ENCODE measurements at places on chromosomes 6 and 20.

GRCh38 chr6:12976366-12976765, 259.8 kb downstream of the PHACTR1 start:
- DNase-seq = no peak

GRCh38 chr20:53723621-53724020, 130.0 kb upstream of the ZNF217 start:
- no peak for DNase-seq

DNA sequence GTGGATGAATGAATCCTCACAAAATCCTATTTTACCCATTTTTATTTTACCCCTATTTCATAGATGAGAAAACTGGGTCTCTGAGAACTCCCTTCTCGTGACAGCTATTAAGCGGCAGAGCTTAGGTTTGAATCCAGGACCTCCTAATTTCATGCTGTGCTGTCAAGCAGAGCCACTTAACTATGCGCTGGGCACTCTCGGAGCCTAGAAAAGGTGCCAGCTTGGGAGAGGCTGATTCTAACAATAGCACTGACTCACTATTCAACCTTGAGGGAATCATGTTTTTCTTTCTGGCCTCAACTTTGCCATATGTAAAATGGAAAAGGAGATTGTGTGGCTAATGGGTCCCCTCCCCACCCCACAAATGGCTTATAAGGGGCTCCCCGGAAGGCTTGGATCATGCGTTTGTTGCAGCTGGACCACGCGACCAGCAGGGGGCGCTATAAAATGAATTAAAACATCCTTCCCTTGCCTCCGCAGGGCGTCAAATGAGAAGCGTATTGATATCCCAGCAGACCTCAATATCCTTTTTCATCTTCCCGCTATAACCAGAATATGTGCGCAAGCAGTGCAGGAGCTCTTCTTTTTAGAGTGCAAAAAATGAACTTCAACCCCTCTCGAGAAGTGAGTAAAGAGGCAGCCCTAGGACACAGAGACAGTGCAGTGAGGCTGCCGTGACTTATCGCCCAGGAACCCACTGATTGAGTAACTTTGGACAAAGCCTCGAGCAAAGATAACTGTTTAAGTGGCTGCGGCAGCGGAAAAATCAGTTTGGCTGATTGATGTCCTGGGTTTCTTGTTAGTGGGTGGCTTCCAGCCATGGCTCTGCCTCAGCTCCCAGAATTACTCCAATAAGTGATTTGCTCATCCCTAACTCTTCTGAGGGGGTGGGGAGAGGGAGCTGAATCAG, 12.8 kb upstream of the PDYN start:
- peak; percentile 61 for DNase-seq

DNA sequence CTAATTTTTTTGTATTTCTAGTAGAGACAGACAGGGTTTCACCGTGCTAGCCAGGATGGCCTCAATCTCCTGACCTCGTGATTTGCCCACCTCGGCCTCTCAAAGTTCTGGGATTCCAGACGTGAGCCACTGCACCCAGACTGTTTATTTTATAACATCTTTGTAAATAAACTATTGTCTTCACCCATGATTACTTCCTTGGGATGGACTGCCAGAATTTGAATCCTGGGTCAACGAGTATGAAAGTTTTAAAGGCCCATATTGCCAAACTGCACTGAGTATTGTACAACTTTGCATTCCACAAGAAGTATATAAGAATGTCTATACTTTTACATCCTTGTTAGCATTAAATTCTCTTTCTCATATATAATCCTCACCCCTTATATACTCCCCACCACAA, 38.6 kb downstream of the ZHX3 start:
- no peak for DNase-seq

GRCh38 chr6:1679031-1679687, 69.4 kb downstream of the FOXC1 start:
- no peak for DNase-seq

DNA sequence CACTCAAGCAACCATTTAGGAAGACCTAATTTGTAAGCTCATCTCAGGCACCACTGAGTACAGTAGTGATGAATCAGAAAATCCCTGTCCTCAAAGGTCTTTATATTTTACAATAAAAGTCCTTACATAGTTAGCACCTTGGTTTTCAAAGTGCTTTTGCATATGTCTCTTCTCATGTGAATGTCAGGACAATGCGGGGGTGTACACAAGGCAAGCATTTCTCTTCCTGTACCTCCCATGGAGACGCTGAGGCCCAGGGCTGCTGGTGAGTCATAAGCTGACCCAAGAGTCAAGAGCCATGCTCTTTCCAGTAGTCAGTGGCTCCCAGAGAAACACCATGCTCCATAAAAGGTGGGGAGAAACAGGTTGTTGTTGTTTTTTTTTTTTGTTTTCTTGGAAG, 174.0 kb downstream of the GJA10 start:
- DNase-seq = no peak

GRCh38 chr6:90467546-90467945, 119.3 kb downstream of the MAP3K7 start:
- DNase-seq = no peak

- no peak for DNase-seq
Observed at GRCh38 chr20:87401-87800, at the start of gene DEFB125. Gene DEFB125 (plus strand): TSS chr20:87672. CDS start chr20:87710, 38 bp downstream.

DNA sequence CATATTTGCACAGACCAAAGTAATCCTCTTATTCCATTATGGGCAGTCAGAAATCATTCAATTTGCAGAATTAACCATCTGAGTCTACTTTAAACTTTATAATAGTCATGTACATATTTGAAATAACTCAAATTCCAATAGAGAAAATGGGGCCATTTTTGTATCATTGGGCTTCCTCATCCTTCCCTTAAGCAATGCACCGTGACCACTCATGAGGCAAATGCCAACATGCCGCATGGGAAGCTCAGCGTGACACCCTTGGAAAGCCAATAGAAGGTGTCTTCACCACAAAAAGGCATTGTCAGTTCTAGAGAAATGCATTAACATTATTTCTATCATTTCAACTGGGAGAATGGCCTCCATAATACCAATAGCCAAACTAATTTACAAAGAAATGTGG, 38.5 kb downstream of the SIM1 start:
- no peak for DNase-seq

DNA sequence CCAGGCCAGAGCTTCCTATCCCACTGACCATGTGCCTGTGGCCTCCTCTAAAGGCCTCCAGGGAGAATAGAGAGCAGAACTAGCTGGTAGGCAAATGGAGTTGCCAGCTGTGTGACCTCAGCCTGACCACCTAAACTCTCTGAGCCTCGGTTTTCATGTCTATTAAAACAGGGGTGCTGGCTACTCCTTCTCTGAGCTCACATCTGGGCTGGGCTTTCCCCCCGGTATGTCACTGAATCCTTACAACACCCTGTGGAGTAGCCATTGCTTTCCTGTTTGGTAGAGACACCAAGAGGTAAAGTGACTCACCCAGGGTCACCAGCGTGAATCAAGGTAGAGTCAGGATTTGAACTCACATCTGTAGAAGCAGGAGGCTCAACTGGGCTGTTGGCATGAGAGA, 132.1 kb downstream of the JPH2 start:
- no peak for DNase-seq

DNA sequence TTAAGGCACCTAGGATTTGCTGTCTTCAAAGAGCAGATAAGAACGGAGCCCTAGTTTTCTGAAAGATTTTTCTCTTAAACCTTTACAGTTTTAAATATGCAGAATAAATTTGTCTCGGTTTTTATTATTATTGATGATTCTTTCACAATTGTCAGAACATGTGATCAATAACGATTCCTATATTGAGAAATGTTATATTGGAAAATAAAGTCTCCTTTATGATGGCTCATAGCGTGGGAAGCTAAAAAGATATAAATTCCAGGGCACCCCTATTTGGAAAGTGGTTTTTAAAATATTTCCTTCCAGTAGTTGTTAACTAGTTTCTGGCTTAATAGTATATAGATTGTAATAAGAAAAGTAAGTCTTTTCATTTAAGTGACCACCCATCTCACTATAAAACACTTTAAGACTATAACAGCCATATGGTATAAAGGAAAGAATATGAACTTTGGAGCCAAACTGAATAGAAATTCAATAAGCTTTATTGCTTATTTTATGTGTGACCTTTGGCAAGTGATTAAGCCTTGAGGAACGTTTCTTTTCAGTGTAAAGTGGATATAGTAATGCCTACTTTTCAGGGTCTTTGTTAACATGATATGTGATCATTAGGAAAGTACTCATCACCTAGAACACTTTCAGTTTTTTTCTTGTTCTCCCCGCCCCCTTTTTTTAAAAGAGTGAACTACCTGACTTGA, 369.6 kb downstream of the LAMA2 start:
- DNase-seq = no peak

GRCh38 chr6:93779086-93779841, 359.9 kb upstream of the EPHA7 start:
- DNase-seq = peak; percentile 16

- no peak for DNase-seq
Observed at GRCh38 chr6:96299525-96299924, 222.1 kb upstream of the UFL1 start.

- DNase-seq = no peak
Observed at GRCh38 chr20:54002741-54003140, 67.7 kb downstream of the BCAS1 start.

DNA sequence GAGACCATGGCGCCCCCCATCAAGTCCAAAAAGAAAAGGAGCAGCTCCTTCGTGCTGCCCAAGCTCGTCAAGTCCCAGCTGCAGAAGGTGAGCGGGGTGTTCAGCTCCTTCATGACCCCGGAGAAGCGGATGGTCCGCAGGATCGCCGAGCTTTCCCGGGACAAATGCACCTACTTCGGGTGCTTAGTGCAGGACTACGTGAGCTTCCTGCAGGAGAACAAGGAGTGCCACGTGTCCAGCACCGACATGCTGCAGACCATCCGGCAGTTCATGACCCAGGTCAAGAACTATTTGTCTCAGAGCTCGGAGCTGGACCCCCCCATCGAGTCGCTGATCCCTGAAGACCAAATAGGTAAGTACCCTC, 41.7 kb upstream of the NAA20 start:
- no peak for DNase-seq

- no peak for DNase-seq
Observed at GRCh38 chr6:33983721-33984465, 162.0 kb downstream of the GRM4 start.
